ENCODE measurements at places on chromosomes 16 and 17.

- DNase-seq: no peak
Observed at GRCh38 chr16:57192720-57193486, 6.8 kb downstream of the RSPRY1 start.

DNA sequence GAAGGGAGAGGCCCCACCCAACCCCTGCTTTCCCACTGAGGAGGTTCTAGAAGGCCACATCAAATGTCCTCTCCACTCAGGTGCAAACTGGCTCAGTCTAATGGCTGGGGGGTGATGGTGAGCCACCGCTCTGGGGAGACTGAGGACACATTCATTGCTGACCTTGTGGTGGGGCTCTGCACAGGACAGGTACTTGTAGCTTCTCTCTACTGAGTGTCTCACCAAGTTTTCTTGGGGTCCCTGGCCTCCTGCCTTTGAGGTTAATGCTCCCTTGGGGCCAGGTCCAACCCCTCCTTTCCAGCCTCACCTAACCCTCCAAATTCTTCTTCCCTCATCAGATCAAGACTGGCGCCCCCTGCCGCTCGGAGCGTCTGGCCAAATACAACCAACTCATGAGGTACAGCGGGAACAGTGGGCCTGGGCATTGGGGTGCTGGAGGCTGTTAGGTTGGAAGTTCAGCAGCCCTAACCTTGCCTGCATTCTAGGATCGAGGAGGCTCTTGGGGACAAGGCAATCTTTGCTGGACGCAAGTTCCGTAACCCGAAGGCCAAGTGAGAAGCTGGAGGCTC is 5.7 kb downstream of the ENO3 start:
- no peak for DNase-seq

DNA sequence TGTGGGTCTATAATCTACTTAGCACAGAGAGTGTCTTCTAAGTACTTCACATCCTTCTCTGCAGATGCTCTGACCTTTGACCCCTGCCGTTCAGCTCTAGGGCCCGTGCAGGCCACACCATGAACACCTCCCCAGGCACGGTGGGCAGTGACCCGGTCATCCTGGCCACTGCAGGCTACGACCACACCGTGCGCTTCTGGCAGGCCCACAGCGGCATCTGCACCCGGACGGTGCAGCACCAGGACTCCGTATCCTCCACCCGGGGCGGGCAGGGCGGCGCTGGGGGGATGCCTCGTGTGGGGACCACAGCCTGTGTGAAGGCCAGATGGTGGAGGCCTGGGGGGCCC is 686 bp downstream of the MLST8 start:
- no peak for DNase-seq

DNA sequence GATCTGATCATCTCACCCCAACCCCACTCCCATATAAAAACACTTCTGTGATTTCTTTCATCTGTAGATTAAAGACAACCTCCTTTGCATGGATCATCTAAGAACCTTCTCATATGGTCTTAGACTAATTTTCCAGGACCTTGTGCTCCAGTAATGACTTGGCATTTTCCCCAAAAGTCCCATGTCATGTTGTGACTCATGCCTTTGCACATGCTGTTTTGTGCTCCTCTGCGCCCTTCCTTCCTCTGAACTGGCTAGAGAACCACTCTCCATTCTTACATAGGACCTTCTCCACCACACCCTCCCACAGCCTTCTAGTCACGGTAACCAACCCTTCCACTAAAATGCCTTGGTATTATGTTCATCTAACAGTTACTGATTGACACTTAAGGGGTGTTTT is 99.5 kb upstream of the AXIN2 start:
- peak; percentile 59 for DNase-seq
